Endothelial cell (in vitro differentiated cells): ENCODE measurements at places on chromosomes 16 and 17.

GRCh38 chr16:8660841-8661301 is 13.5 kb upstream of the ABAT start:
- peak; percentile 82 for DNase-seq

DNA sequence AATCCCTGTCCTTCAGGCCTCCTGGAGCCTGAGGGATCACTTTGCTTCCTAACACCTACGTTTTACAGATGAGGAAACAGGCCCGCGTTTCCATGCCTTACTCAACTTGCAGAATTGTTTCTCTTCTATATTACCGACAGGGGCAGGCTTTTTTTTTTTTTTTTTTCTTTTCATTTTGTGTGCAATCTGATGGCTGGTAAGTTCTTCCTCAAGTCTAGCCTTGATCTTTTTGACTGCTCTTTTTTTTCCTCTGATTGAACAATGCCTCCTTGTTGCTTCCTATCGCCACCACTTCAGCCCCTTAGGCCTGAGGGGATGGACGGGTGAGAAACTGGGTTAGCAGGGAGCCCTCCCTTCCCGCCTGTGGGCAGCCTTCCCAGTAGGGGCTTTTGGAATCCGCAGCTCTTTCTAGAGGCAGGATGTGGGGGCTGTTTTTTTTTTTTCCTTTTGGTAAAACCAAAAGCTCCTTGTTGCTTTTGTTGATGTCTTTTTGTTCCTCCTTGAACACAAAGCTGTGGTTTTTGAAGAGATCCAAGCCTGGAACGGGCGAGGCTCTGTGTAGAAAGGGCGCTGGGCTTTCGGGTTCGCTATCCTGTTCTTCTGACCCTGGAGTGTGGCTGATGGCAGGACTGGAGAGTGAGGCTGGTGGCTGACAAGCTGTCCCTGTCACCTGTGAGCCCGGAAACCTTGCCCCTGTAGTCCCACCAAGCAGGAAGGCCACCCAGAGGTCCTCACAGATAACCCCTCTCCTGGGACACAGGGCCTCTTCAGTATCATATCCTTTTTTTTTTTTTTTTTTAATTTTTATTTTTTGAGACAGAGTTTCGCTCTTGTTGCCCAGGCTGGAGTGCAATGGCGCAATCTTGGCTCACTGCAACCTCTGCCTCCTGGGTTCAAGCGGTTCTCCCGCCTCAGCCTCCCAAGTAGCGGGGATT is 14.0 kb downstream of the LASP1 start:
- no peak for DNase-seq

GRCh38 chr16:55280587-55280986 is 43.4 kb upstream of the IRX6 start:
- no peak for DNase-seq

- DNase-seq = no peak
Observed at GRCh38 chr16:31273676-31274075, 13.9 kb downstream of the ITGAM start.

DNA sequence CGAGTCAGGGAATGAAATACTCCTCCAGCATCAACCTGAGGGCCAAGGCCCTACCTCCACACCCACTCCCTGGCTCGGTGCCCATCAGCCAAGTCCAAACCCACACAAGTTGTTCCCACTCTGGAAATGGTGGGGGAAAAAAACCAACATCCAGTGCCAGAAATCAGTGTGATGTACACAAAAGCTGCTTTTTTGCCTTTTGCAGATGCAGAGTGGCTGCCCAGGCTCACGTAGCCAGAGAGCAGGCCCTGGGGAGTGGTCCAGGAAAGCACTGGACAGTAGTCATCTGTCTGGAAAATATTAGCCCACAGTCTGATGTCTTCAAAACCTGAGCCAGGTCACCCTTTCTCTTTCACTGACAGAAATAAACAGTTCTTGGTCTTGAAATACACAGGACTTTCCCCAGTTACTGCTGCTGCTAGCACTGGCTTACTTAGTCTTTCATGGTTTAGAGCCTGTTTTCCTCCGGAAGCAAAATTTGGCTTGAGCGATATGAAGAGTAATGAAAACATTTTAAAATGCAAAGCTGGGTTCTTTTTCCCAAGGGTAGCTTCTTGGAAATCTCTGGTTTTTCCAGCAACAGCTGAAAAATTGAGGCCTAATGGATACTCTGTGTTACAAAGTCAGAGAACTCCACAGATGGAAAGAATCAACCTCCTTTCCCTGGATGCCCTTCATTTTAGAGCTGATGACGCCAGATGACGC is 18.2 kb upstream of the NOS2 start:
- no peak for DNase-seq

GRCh38 chr17:82030470-82031302 is 792 bp upstream of the RAC3 start:
- DNase-seq = peak; percentile 92

GRCh38 chr17:27269974-27270373 is 23.9 kb upstream of the WSB1 start:
- no peak for DNase-seq

DNA sequence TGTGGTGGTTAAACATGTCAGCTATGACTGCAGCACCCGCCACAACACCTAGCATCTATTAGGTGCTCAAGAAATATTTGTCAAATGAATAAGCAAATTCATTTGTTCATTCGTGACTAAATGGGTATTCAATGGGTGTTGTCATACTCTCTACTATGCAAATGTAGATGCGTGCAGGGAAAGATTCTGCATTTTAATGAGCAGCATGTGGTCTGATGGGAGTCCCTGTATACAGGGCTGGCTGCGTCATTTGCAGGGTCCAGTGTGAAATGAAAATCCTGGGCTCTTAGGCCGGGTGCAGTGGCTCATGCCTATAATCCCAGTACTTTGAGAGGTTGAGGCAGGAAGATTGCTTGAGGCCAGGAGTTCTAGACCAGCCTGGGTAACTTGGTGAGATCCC is 97.5 kb downstream of the CACNG3 start:
- no peak for DNase-seq

DNA sequence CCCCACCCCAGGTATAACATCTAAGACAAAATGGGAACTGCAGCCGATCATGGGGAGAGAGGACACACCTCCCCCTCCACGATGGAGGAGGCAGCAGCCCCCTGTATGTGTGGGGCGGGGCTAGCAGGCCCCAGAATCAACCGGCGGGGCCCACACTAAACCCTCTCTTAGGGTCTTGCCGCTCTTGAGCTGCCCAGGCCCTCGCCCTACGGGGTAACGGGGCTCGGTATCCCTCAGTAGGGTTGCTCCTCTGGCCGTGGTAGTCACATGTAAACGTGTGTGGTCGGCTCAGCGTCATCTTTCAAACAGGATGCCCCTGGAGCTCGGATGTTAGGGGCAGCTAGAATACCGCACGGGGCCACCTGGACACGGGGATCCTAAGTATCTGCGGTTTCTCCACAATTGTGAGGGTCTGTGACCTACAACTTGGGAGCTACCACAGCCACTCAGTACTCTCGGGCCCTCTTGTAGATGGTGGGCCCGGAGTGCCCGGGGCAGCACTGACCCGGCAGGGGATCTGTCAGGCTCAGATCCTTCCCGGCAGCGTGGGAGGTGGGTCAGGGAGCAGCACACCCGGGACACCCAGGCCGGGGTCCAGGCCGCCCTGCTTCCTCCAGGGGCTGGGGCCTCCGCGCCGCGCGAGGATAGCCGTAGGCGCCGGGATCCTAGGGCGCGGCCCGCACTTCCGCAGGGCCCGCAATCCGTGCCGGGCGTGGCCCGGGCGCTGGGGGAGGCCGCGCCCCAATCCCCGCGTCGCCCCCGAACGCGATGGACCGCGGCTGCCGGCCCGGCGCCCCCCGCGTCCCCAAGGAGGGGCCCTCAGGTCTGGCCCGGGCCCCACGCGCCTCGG is 781 bp downstream of the ARHGDIA start:
- no peak for DNase-seq

- DNase-seq = peak; percentile 77
Observed at GRCh38 chr17:42819939-42820535, 4.0 kb downstream of the BECN1 start.

- DNase-seq = no peak
Observed at GRCh38 chr17:57899391-57899790, 49.5 kb upstream of the MRPS23 start.

DNA sequence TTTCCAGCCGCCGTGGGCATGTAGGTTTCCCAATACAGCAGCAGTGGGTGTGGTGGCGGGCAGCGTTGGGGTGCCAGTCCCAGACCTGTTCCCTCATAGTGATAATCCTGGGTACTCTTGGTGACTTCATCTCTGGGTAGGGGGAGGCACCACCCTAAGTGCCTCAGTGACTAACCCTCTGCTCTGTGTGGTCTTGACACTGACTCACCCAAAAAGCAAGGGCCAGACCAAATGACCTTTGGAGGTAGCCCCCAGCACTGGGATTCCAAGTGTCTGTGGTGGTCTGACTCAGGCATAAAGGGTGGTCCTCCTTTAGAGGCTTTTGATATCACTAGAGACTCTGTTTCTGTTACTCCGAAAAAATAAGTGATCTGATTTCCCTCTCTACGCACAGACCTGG is 908 bp downstream of the CALB2 start:
- no peak for DNase-seq
